ENCODE measurements at places on chromosomes 11 and 22.

- no peak for DNase-seq
These were observed 23.9 kb upstream of the MICAL2 start for GRCh38 chr11:12086271-12087074.

GRCh38 chr11:44389963-44390605 lies 80.1 kb upstream of the ALX4 start:
- DNase-seq, result no peak

- peak; percentile 35 for DNase-seq
These were observed 309.8 kb downstream of the SHANK2 start for GRCh38 chr11:70942593-70942992.

DNA sequence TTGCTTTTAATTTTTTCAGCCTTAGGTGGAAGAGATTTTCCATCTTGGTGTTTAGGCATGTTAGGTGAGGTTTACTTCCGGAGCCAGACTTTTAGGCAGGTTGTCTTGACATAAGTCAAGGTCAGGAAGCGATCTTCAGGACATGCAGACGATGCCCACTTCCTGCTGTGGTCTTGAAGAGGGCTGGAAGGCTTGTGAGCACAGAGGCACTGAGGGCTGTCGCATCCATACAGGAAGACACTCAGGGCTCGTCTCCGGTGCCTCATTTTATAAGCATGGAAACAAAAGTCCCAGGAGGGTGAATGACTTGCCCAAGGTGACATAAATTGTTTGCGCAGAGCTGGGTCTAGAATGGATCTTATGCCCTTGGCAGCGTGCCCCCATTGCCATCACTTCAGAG lies 30.8 kb downstream of the MARK2 start:
- peak; percentile 44 for DNase-seq

DNA sequence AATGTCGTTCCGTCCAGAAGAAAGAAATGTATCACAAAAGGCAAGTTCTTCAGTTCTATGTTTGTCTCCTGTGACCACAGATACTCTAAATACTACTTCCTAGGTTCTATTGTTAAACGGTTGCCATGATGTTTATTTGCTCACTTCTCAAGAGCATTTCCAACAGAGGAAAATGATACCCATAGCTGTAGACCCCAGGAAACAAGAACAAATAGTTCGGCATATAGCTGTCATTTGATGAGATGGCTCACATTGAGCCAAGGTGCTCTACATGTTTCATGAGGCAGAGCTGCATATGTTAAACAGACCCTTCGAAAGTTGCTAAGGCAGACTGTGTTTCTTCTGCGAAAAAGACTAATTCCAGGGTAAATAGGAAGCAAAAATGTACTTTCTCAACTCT lies 15.4 kb upstream of the ANGPTL5 start:
- no peak for DNase-seq

DNA sequence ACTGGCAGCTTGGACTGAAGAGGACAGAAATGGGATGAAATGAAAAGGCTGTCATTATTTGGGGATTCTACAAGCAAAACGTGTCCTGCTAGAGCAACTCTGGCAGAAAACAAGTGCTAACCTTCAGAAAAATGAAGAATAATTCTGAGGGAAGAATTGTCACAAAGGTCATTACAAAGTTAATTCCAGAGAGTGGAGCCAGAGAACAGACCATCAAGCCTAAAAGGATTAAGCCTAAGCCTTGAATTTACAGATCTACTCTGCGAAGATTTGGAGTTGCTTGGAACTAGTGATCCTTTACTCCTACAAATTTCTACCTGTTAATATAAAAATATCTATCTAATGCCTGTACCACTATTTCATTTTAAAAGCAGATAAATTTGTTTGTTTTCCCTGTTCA lies 1077.3 kb upstream of the CNTN5 start:
- no peak for DNase-seq

GRCh38 chr22:26398741-26399153 lies 30.3 kb upstream of the ASPHD2 start:
- peak; percentile 82 for DNase-seq

GRCh38 chr11:11537372-11537771 lies 84.4 kb downstream of the GALNT18 start:
- no peak for DNase-seq

DNA sequence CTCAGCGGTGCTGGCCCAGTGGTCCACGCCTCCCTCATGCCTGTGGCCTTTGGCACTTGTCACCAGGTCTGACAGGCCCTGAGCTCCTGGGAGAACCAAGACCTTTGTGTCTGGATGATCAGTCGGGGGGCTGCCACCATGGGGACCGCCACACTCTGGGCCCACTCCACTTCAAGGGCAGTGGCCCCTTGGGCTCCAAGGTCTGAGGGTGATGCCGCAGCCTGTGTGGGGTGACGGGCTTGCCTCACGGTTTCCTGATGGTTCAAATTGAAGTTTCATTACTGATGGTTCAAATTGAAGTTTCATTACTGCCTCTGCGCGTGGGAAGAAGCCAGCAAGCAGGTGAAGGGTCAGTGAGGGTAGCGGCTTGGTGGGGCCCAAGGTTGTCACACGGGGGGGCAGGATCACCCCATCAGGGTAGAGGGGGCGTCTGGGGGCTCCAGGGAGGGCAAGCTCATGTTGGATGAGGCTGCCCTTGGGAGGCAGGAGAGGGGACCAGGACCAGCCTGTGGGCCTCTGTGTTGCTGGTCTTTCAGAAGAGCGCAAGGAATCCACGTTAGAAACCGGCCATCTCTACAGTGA lies 27.5 kb downstream of the TRMU start:
- no peak for DNase-seq

GRCh38 chr11:93225662-93226061 lies 27.9 kb upstream of the SLC36A4 start:
- DNase-seq, result no peak

DNA sequence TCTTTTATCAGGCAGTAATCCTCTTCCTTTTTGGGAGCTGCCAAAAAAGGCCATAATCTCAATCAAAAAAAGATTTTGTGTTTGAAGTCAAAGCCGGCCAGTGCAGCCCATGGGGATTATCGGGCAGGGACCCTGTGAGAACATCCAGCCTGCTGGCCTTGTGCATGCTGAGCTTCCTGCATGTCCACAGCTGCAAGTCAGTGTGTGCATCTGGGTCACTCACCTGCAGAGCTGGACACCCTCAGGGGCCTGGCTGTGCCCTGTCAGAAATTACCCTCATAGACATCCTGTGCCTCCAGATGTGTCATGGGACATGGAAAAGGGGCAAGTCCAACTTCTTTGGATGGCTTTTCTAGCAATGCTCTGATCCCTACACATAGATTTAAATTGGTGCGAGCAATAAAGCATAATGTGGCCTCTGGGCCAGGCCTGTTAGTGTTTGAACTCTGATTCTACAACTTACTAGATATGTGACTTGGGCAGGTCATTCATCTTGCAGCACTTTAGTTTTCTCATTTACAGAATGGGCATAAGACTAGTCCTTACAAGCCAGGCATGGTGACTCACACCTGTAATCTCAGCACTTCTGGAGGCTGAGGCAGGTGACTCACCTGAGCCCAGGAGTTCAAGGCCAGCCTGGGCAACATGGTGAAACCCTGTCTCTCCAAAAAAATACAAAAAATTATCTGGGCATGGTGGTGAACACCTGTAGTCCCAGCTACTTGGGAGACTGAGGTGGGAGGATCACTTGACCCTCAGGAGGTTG lies 81.6 kb upstream of the LARGE1 start:
- no peak for DNase-seq

GRCh38 chr11:2459796-2460531 lies 15.2 kb downstream of the KCNQ1 start:
- peak; percentile 3 for DNase-seq

DNA sequence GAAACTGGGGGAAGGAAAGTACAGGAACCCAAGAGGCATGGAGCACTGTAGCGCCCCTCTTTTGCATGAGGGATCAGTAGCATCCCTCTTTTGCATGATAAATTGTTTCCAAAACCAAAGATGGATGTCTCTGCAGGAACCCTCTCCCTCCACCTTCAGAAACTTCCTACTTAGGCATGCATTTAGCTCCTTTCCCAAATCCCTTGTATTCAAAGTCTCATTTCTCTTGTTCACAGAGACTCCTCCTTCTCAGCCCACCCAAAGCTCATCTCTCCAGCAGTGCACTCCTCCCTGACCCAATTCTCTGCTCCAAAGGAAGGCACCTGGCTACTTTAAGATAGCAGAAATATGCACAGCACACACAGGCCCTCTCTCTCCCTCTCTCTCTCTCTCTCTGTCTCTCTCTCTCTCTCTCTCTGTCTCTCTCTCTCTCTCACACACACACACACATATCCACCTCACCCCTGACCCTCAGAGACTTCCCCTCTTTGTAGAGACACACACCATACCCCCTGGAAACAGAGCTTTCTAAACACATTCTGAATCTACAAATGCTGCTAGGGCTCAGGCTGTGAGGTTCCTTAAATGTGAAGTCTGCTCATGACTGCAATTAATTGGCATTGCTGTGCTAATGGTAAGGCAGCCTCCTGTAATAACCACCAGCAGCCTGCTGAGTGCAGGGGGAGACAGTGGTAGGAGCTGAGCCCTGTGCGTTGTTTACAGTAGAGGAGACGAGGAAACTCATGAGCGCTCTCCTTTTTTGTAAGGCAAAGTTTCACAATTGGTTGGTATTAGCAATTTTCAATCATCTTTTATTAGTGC lies 519.6 kb downstream of the NTM start:
- no peak for DNase-seq

DNA sequence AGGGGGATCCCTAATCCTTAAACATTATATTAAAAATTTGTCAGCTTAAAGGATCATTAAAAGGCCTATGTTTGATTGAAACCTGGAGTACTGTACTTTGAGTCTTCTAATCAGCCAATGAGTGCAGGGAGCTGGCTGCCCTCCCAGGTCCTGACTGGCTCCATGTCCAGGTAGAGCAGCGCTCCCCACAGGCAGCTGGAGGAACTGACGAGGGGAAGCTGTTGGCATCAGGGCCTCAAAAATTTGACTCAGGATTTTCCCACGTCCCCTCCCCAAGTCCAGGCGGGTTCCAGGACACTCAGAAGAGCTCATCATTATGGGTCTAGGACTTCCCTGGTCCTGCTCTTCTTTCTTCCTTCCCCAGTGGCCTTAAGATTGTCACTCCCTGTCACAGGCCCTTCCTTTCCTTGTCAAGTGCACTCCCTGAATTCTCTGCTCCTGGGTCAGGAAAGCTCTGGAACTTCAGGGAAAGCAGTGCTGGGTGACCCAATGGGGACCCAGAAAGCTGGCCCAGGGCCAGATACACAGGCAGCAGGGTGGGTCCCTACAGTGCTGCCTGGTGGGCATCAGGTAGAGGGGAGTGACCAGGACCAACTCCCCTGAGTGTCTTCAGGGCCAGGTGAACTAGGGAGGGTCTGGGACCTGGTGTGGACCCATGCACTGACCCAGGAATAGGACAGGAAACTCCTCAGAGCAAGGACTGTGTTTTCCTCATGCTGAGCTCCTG lies 65.5 kb downstream of the GGTLC2 start:
- DNase-seq, result peak; percentile 51

DNA sequence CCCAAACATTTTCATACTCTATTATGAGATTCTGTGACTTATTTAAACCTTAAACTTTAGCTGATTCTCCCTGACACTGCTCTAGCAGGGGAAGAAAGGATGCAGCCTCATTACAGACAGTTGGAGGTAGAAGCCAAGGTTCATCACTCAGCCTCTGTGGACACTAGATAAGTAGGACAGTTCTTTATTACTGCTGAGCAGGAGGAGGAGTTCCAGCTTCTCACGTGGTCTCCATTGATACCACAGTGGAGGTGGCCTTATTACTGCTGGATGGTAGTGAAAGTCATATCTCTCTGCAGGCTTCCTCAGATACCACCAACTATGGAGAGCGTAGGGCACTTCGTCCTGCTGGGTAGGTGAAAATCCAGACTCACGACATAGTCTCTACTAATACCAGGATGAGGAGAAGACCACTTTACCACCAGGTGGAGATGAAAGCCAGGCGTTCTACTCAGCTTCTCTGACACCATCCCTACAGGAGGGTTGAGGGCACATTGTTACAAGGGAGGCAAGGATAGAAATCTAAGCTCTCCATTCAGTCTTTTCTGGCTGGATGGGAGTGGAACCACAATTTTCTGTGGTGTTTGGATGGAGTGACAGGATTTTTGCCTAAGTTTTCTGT lies 13.1 kb upstream of the ANGPTL5 start:
- DNase-seq, result no peak

- DNase-seq, result no peak
These were observed 3.7 kb downstream of the ILK start for GRCh38 chr11:6607190-6607795.

GRCh38 chr11:5280582-5281102 lies 10.9 kb upstream of the HBE1 start:
- peak; percentile 55 for DNase-seq

- no peak for DNase-seq
These were observed 339.3 kb upstream of the PLET1 start for GRCh38 chr11:112599856-112600533.

DNA sequence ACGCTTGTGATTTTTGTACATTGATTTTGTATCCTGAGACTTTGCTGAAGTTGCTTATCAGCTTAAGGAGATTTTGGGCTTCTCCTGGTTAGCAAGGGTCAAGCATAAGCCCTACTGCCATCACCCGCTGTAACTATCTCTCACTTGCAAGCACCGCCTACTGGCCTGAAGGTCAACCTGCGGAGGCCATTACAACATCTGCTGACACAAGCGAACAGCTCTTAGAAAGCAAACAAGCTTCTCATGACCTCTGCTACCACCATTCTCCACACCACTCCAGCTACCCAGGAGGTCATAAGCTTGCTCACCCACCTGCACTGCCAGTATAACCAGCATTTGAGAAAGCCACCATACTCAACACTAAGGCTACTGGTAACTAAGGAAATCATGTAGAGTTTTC lies 288.4 kb upstream of the KIRREL3 start:
- no peak for DNase-seq

GRCh38 chr22:45472426-45472825 lies 30.3 kb upstream of the FBLN1 start:
- no peak for DNase-seq

GRCh38 chr11:79366218-79366617 lies 74.6 kb downstream of the TENM4 start:
- DNase-seq, result no peak

DNA sequence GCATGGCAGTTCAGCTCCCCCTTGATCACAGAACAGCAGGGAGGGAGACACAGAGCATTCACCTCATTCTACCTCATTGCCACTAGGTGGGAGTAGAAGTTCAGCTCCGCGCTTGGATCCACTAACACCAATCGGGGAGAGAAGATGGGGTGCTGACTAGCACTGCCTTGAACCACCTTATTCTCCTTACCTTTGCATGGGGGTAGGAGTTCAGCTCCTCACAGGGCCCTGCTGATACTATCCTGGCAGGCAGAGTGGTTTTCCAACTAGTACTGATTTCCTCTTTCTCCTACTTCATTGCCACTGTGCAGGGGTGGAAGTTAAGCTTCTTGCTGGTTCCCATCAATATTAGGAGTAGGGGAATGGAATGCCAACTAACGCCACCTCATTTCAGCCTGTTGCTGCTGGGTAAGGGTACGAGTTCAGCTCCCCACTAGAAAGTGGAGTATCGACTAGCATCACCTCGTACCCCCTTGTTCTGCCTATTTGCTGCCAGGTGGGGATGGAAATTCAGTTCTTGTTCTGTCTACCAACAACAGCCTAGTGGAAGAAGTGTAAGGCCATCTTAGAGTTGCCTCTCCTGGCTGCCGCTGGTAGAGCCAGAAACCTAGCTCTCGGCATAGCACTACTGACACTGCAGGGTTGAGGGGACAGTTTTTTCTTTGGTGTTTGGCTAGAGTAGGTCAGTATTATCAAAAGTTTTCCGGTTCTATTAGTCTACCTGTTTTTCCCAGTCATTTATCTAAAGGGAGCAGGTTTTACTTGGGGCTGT lies 550.9 kb upstream of the CCDC90B start:
- DNase-seq, result peak; percentile 36

Data from activated CD4-positive, alpha-beta T cell treated with anti-CD3 and anti-CD28 coated beads for 36 hours (primary cell).